AG10803 (cell line): ENCODE measurements at places on chromosomes 6 and 20.

- no peak for DNase-seq
Observed at GRCh38 chr6:53930330-53930729, 135.5 kb downstream of the LRRC1 start.

- no peak for DNase-seq
Observed at GRCh38 chr6:38749473-38749872, 34.4 kb downstream of the DNAH8 start.

DNA sequence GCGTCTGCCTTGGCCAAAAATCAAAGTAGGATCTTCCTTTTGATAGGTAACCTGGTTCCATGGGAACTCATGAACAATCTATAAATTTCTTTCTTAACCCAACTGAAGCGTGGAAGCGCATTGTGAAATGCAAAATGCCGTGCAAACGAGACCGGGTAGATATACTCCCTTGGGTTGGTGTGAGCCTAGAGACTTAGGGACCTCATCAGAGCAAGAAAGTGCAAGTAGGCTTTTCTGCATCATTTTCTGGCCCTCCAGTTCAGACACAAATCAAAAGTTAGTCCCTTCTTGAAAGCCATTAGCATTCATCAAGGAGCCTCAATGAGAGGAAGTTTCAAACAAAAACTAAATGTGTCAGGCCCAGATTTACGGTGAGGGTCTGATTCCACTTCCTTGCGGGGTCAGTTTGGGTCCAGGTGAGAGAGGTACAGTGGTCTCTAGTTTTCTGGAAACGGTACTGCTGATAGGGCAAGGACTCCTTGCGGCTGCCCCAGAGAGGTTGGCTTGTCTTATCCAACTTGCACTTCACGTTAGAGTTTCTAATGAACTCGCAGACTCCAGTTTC is 5.3 kb upstream of the ZNF184 start:
- peak; percentile 24 for DNase-seq

DNA sequence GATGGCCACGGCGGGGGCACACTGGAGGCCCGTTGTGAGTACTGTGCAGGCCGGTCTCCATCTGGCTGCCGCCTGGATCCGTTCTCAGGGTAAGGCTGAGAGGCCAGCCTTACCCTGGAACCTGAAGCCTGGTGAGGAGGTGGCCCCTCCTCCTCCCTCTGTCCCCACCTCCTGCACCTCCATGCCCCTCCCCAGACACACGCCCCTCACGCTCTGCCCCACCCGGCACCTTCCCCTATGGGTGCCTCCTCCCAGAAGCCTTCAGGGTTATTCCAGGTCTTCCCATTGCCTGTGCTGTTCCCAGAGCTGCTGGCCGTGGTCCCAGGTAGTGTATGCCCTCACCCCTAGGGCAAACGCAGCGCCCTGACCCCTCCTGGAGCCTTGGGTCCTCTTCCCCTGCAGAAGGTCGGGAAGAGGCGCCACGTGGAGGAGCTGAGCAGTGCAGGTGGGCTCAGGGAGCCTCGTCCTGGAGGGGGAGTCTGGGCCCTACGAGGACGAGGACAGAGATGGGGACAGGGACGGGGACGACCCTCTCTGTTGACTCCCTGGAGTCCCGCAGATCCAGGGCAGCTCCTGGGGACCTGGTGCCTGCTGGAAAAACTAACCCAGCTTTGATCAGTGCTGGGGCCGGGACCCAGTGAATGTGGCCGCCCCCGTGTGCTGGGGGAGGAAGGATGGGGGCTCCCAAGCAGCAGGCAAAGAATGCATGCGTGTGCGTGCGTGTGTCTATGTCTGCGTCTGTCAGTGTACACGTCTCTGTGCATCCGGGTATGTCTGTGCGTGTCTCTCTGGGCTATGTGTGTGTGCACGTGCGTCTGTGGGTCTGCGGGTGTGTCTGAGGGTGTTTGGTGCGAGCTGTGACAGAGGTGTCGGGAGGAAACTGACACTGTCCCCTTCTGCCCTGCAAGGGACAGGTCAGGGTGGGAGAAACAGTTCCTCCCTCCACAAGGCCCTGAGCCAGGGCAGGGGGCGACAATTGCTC is 8.2 kb upstream of the HRH3 start:
- DNase-seq, result no peak

DNA sequence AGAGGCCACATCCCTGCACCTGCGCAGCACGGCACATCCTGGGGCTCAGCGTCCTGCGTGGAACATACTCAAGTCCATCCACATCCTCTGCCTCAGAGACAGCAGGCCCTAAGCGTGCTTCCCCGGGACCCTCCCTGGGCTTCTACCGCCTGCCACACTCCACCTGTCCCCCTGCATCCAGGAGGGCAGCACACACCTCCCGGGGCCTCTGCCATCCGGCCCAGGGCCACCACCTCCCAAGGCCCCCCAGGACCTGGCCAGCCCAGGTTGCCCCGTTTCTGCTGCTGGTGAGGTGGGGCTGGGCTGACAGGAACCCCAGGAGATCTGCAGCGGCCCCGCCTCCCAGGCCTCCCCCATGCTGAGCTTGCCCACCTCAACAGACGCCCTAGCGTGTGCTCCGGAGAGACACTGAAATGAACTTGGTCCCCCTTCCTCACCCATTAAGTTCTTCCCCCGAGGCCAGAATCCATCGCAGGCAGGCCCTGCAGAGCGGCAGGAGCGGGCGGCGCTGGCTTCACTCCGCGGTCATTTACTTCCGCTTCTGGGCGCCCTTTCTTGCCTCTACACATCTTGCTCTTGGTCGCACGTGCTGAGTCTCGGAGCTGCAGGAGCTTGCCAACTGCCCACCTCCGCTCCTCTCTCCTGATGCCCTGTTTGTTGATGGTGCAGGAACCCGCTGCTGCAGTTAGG is 235.3 kb downstream of the TAF4 start:
- no peak for DNase-seq

- DNase-seq, result peak; percentile 60
Observed at GRCh38 chr6:42199106-42199981, 4.6 kb upstream of the GUCA1B start.

- DNase-seq, result no peak
Observed at GRCh38 chr20:36565520-36565919, 7.9 kb upstream of the TGIF2 start.

DNA sequence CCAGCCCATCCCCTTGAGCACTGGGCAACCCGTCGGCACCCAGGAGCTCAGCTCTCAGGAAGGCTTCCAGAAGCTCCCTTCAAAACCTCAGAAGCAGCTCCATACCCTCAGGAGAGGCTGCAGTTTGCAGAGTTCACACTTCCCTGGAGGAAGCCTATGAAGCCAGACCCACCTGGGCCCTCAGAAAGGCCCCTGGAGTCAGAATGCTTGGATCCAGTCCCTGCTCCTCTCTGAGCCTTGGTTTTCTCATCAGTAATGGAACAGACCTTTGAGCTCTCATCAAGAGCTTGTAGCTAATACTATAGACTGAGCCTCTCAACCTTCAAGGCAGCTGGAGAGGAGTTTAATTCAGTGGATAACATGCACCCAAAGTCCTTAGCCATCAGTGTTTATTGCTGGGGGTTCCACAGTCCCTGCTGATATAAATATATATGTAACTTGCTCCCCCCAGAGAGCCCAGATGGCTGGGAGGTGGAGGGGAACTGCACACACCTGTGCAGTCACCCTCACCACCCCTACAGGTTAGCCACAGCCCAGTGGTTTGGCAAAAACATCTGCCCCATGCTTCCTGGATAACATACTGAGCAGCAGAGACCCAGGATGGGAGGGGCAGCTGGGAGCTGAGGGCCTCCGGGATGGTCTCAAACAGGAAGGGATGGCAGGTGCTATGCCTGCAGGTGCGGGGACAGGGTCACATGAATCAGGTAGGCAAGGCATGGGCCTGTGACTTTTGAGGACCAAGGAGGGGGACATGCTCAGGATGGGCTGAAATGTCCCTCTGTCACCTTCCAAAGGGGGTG is 120.1 kb downstream of the SNX5 start:
- DNase-seq, result no peak
